Hematopoietic multipotent progenitor cell treated with erythropoietin and hydrocortisone succinate and interleukin-3 and kit ligand, for 17 days (in vitro differentiated cells): ENCODE measurements at places on chromosomes 2 and 18.

DNA sequence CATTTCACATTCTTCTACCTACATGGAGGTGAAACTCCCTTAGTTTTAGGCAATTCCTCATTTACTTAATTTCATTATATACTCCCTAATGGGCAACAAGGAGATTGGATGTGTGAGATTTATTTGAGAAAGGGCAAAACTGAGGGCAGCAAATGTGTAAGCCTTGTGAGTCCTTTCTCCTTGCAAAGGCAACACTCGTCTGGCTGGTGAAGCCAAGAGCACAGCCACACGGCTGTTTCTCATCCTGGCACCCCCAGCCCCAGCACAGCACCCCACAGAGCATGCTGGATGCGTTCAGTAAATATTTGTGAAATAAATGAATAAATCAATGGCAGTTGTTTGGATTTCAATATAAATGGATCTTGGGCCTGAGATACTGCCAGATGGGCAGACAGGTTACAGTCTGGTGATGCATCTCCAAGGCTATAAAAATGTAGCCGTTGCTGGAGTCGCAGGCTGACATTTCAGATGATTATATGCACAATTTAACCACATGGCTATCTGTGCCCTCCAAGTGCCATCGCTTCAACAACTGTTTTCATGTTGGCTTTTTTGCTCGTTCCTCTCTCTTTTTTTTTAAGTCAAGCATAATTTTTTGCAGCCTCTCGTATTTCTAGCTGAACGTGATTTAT lies 154.1 kb upstream of the REV1 start:
- no peak for DNase-seq

GRCh38 chr2:128420776-128421175 lies 102.1 kb upstream of the HS6ST1 start:
- DNase-seq = no peak

GRCh38 chr2:165634855-165635254 lies 159.2 kb downstream of the GALNT3 start:
- no peak for DNase-seq

DNA sequence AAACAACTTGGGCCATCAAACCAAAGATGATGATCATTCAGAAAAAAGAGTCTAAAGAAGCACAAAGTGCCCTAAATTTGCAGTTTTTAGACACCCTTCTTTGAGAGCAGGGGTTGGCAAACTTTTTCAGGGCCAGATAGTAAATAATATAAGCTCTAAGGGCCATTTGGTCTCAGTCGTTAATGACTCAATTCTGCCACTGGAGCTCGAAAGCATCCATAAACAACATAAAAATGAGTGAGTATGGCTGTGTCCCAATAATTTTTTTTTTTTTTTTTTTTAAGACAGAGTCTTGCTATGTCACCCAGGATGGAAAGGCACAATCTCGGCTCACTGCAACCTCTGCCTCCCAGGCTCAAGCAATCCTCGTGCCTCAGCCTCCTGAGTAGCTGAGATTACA lies 152.3 kb downstream of the DTNB start:
- no peak for DNase-seq

GRCh38 chr18:53126210-53126609 lies 786.2 kb downstream of the DCC start:
- DNase-seq = no peak

GRCh38 chr2:22397847-22398246 lies 987.1 kb upstream of the KLHL29 start:
- no peak for DNase-seq

- DNase-seq = no peak
Observed at GRCh38 chr2:8534386-8534728, 147.5 kb upstream of the ID2 start.

- no peak for DNase-seq
Observed at GRCh38 chr2:49225126-49225525, 70.8 kb upstream of the FSHR start.

DNA sequence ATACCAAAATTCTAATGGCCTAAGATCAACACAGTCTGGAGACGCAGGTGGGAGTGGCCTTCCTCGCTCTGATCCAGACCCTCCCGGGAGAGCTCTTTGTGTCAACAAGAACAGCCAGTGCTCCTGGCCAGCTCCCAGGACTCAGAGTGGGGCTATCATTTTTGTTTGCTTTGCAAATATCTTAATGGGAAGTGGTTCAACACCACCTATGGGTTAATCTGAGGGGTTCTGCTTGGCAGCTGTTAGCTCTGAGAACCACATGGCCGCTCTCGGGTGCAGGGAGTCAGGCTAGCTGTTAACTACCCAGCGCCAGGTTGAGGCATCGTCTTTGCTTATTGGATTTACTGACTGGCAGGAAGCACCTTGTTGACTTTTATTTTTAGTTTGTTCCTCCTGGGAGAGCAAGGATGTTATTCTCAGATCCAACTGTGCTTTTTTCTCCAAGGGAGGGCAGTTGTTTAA lies 184.8 kb upstream of the SP5 start:
- DNase-seq = no peak

DNA sequence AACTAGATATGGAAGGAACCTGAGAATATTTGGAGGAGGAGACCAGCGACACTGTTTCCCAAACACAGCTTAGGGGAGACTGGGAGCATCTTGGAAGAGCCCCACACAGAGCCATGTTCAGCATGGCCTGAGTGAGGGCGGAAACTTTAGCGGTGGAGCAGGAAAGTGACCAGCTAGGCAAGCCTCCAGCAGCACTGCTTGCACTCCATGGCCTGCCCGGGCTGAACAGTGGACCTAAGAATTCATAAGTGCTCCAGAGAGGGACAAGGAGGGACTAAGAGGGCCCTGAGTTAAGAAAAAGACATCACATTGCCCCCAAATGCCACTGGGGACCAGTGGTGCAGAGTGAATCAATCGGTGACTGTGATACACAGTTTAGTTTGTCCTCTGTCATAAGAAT lies 566.4 kb downstream of the TNS1 start:
- DNase-seq = no peak

DNA sequence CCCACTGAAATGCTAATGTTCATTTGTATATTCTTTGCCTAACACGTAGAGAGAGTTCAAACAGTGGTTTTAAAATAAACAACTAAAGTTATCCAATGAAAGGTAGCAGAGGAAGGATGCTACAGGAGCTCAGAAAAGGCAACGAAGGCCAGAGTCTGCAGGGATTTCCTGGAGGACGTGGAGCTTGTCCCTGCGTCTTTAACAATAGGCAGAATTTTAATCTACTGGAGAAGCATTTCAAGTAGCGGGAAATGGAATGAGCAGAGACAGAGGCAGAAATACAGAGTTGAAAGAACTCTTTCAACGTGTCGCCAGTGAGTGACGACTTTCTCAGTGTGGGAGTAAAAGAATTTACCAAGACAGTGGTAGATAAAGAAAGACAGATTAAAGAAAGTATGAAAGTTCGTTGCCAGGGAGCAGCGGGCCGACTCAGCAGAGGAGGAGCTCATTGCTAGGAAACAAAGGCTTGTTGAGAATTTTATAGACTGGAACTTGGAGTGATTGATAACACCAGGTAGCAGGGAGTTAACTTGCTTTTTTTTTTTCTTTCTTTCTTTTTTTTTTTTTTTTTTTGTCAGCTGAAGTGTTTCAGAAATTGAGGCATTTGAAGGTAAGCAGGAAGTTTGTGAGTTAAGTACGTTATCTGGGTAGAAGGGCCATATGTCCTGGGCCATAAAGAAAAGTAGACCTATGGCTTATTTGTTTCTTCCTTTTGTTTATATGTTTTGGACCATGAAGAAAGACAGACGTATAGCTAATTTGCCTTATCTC lies 625 bp upstream of the NBAS start:
- peak; percentile 56 for DNase-seq

GRCh38 chr2:13109516-13109915 lies 392.8 kb downstream of the TRIB2 start:
- DNase-seq = no peak

GRCh38 chr2:174779361-174779928 lies 15.2 kb upstream of the CHRNA1 start:
- DNase-seq = no peak

DNA sequence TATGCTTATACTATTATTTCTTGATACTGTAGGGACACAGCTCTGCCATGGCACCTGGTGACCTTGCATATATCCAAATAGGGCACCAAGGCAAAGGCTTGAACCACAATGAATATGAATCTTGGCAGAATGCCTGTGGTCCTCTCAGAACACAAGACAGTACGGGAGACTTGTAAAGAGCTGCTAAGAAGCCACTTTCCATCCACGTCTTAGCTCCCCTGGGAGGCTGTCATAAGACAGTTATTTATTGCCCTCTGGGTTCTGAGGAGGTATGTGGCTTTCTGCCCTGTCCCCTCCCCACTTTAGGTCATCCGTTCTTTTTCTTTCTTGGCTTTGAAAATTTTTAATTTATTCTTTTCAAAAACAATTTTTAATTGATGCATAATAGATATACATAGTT lies 29.8 kb upstream of the MRPL33 start:
- DNase-seq = no peak
